Nucleus accumbens (tissue), 56 donors: ENCODE measurements at places on chromosomes 1 and 21.

DNA sequence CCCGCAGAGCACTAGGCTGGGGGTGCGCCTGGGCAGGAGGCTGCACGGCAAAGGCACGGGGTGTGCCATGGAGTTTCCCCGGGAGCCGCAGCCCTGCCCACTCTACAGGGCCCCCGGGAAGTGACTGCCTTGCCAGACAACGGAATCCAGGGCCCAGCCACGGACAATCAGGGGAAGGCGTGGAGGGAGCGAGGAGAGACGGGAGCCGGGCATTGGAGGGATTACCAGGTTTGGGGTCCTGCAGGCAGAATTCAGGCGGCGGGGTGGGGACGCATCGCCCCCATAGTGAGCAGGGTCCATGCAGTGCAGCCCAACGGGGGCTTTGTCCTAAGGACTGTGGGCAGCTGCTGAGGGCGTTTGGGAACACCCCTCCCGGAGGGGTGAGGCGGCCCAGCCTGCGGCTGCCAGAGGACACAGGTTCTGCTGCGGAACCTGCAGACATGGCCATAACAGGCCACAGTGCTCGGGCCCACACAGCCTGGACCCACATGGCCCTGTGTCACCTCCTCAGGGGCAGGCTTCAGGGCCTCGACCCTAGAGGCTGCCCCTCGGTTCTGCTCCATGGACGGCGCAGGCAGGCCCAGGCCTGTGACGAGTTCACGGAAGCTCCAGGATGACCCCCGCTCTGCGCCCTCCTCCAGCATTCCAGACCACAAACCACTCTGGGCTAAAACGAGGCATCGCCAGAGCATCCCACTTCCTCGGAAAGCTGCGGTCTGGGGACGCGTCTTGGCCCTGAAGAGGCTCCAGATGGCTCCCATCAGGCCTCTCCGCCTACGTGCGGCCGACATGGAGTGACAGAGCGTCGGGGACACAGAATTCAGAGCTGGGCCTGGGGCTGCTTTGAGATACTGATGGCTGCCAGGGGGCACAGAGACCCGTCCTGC, 54.5 kb downstream of the COL6A1 start:
- no peak for DNase-seq

- DNase-seq: no peak
These were observed 89.4 kb downstream of the PAPPA2 start for GRCh38 chr1:176552217-176552991.

DNA sequence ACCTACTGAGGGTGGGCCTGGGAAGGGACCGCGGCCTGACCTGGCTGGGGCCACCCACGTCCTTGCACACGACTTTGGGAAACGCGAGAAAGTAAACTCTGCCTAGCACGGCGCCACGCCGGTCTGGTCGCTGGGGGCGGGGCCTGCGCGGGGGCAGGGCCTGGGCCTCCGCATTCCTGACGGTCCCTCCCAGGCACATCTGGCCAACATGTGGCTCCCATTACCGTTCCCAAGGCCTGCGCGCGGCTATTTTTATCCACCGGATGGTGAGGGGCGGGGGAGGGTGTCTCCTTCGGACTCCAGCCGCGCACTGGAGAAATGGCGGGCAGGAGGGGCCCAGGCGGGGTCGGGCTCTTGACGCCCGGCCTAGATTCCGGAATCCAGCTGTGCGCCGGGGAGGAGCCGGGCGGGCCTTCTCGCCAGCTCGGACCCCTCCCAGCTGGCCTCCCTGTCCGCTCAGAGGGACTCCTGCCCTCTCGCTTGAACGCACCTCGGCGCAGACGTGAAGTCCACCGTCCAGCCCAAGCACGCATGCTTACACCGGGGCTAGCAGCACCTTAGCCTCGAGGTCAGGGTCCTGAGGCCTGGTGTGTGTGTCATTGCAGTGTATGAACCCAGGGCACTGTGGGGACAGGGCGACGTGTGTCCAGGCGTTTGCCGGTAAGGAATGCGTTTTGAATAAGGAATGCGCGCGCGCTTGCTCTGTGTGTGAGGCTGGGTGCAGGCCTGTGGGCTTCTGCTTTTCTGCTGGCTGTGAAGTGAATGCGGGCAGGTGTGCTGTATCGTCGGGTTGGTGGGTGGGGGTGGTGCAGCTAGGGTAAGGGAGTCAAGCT, 2.1 kb downstream of the EVA1B start:
- no peak for DNase-seq

DNA sequence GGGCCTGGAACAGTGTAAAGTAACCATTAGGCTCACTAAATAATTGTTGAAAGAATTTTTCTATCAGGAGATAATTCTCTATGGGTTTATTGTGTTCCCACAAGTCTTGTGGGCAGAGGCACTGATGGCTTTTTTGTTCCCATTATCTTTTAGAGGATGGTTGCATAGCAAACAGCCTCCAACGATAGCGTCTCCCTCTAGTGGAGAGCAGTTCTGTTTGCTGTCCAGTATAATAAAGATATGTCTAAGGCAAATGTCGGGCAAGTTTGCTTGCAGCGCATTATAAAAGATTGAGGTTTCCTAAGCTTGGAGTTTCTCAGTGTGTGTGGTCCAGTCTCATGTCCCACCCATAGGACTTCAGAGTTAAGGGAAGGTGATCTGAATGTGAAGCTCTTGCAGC, 1.3 kb upstream of the SLC6A17 start:
- DNase-seq: no peak

DNA sequence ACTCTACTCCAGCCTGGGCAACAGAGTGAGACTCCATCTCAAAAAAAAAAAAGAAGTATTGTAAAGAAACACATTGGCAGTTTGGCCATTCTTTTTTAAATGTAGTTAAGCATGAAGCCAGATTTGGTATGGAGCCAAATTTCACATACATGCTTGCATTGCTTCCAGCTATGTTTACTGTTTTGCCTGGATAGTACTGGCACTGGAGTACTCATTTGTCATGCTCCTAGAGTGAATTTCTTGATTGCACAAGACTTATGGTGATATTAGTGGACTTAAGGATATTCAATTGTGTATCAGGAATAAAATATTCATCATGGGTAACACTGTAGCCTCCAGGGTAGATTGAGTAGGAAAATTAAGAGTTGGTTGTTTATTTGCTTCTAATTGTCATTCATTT, 24.5 kb upstream of the SLC9A1 start:
- DNase-seq: no peak

- no peak for DNase-seq
These were observed 24.8 kb downstream of the ADGRB2 start for GRCh38 chr1:31739346-31739745.

DNA sequence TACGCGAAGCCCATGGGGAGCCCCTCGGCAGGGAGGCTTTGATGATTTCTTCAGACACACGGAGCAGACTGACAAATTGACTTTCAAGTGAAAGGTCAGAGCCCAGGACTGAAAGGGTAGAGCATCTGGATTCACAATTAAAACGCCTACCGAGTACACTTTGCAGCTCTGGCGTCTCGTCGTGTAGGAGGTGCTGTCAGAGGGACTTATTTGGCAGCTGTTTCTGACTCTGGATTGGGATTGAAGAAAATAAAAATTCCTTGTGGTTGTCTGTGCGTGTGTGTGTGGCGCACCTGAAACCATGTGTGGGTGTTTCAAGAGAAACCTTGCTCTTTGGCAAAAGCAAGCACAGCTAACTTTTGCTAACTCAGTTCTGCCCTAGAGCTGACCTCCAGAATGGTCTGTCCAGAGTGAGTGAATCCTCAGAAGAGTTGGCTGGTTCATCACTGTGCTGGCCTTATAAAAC, 348.7 kb downstream of the HLX start:
- no peak for DNase-seq

- DNase-seq: no peak
These were observed 16.0 kb upstream of the ZFYVE9 start for GRCh38 chr1:52125736-52126359.

DNA sequence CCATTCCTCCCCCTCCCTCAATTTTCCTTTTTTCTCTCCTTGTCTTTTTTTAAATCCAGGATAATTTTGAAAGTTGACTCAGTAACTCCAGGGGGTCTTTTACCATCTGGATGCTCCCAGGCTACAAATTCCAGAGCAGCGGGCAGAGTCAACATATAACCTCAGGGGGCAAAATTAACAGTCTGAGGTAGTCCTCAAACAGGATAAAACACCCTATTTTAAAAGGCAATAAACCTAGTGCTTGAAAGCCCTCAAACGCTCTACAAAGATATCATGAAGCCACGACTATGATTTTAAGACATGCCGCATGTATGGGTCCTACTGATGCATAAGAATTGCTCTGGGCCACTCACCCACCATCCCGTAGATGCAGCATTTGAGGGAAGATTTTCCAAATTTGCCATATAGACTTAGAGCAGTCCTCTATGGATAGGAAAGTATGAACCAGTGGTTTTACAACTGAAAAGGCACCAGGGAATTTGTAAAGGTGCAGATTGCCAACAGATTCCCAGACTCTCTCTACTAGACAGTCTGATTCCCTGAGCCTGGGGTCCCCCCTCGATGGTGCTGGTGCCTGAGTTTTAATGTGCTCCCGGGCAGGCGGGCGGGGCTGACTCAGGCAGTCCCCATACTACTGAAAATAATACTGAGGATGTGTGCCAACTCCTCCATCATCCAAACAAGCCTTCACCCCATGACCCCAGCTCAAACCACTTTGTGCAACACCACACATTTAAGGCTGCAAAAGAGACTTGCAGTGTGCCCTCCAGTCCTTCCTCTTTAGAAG, 37.2 kb downstream of the PTPN14 start:
- DNase-seq: no peak

GRCh38 chr21:45938453-45938755, 43.2 kb upstream of the COL6A1 start:
- DNase-seq: no peak

GRCh38 chr1:13623021-13623637, 39.5 kb downstream of the PDPN start:
- DNase-seq: no peak

- no peak for DNase-seq
These were observed 39.7 kb downstream of the TTC13 start for GRCh38 chr1:230938924-230939368.

DNA sequence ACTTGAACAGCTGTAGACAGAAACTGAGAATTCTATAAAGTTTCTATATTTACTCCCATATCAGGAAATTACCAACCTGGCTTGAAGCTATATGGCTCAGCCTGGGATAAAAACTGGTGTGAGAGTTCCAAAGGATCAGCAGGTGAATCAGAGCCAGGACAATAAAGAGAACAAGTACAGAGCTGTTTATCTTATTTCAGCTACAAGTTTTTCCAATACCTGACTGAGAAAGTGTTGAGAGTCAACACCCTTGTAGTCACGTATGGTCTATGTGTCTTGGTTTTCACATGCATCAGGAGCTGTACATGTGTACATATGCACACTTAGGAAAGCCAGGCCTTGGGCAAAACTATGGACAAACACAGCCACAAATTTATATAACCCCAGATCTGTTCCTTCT, 40.7 kb upstream of the CXADR start:
- no peak for DNase-seq

- no peak for DNase-seq
These were observed 104.8 kb downstream of the EBNA1BP2 start for GRCh38 chr1:43067233-43067745.

DNA sequence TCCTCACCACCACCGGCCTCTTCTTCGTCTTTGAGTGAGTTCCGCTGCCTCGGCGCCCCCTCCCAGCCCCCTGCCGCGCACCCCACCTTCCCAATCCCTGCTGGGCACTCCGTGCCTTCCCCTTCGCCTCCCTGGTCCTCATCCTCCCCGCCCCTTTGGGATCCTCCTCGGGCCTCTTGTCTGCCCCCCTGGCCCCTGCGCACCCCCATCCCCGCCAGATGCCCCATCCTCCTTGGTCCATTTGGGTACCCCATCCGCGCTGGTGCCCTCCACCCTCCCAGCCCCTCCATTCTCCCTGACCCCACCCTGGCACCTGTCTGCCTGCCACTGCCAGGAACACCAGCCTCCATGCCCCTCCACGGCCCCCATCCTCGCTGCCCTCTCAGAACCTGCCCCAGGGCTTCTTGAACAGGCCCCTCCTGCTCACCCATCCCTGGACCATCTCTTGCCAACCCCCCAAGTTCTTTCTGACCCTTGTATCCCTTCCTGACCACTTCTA, 667 bp downstream of the ZDHHC18 start:
- no peak for DNase-seq

DNA sequence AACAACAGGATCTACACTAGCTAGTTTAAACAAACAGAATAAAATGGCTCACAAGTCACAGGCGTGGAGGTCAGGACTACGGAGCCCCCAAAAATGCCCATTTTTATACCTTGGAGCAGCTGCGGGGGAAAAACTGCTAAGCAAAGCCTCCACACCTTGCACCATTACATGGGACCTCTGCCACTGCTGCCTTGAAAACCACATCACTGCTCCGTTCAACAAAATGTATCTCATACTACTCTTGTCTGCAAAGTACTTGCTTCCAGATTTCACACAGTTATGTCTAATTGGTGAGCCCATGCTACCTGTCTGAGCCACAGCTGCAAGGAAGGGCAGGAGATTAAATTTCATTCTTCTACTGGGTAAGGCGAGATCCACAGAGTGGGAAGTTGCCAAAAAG, 24.4 kb downstream of the MRPL39 start:
- DNase-seq: no peak

- DNase-seq: no peak
These were observed 24.4 kb downstream of the CRYAA start for GRCh38 chr21:43193088-43193650.

DNA sequence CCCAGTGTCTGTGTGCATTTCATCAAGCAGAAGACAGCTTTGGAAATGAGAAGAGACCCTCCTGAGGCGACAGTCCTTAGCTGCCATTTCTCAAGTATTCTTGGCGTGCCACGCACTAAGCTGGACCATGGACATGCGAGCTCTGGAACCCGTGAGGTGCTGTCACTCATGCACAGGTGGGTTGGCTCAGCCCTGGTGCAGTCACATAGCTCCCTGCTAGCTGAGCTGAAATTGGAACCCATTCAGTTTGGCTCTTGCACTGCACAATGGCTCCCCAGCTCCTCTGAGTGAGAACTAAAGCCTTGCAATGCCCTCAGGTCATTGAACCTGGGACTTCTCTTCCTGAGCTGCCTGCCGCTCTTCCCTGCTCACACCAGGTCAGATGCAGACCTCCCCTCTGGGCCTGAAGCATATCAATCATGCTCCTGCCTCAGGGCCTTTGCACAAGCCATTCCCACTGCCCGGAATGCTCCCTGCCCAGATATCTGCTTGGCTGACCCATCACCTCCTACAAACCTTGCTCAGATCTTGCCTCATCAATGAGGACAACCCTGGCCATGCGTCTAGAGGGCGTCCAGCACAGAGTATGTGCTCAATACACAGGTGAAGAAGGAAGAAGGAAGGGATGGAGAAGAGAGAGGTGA, 6.3 kb upstream of the SRARP start:
- no peak for DNase-seq

DNA sequence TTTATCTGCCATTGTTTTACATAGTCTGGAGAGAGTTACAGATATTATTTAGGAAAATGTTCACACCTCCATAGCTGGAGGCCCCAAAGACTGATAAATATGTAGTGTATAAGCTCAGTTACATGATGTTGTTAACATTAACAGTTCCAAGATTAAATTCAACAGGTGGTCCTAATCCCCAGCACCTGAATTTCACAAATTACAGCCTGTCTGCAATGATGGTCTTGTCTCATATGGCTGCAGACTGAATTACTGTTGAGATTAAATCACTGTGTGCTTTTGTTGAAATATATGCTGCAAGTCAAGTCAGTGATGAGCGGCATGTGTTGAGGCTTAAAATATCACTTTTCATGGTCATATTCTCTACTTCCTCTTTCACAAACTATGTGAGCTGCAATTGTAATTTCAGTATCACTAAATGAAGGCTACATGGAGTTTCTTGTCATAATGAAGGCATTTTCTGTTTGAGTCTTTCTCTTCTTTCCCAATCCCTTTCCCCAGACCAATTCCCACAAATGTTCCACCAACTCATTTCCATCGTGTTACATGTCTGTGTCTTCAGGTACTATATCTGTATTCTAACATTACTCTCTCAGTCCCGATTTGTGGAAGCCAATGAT, 4.2 kb downstream of the ST6GALNAC5 start:
- no peak for DNase-seq
